Thymus (tissue), 14 donors: ENCODE measurements at places on chromosomes 4 and X. TPM values are rescaled to one million over a fixed set of nuclear protein-coding genes. Genes with fewer than 3 reads are reported as not detected.

GRCh38 chrX:13892856-13893255, 76.0 kb upstream of the GPM6B start:
- no peak overlapping the region for H3K4me3 ChIP-seq
- no peaks in the 10 kb centered on the region for H3K27me3 ChIP-seq
- no peak overlapping the region for H3K27ac ChIP-seq
- H3K4me1 ChIP-seq, result no peaks in the 10 kb centered on the region
- no peak for DNase-seq
- H3K36me3 ChIP-seq, result no peaks in the 10 kb centered on the region

Gene GRIA3
- total RNA-seq, result 0.61 TPM

Gene WDR17
- 0.52 TPM for total RNA-seq

Gene XPNPEP2
- total RNA-seq, result 0.90 TPM

Gene RBM46
- 0.09 TPM for total RNA-seq

Gene LANCL3
- 0.24 TPM for total RNA-seq

GRCh38 chr4:73843369-73843768, 6.9 kb downstream of the CXCL6 start:
- H3K27ac ChIP-seq, result no peak overlapping the region
- no peaks in the 10 kb centered on the region for H3K27me3 ChIP-seq
- H3K36me3 ChIP-seq, result no peaks in the 10 kb centered on the region
- no peak for DNase-seq
- no peaks in the 10 kb centered on the region for H3K4me1 ChIP-seq

DNA sequence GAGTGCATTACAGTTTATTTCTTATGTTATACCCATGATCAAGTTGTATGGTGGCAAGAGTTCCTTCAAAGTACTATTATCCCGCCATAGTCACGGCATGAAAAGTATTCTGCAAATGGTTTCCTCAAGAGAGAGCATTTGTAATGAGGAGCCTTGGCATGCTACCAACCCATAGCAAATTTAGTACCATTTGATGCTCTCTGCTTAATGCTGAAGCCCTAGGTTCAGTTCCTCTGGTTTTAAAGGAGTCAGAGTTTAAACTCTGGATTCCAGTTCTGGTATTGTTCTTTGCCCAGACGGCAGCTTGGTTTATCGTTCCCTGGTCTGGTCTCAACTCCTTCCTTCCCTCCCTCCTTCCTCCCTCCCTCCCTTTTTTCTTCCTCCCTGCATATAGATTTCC, 371.3 kb downstream of the BMPR1B start:
- DNase-seq, result no peak
- H3K27ac ChIP-seq, result no peak overlapping the region
- no peaks in the 10 kb centered on the region for H3K4me1 ChIP-seq
- no peak overlapping the region for H3K4me3 ChIP-seq
- H3K36me3 ChIP-seq, result peaks cover 14% of the 10 kb centered on the region
- no peaks in the 10 kb centered on the region for H3K27me3 ChIP-seq

- H3K4me3 ChIP-seq, result peak within 1 kb of the TSS; percentile 42
- peaks cover 9% of the 10 kb centered on the region for H3K4me1 ChIP-seq
- no peaks in the 10 kb centered on the region for H3K27me3 ChIP-seq
- DNase-seq, result peak; percentile 74
Observed at GRCh38 chr4:176065435-176066291, at the start of gene WDR17. WDR17 (plus strand) TSS chr4:176065841; CDS start chr4:176111581, 45,740 bp downstream.

DNA sequence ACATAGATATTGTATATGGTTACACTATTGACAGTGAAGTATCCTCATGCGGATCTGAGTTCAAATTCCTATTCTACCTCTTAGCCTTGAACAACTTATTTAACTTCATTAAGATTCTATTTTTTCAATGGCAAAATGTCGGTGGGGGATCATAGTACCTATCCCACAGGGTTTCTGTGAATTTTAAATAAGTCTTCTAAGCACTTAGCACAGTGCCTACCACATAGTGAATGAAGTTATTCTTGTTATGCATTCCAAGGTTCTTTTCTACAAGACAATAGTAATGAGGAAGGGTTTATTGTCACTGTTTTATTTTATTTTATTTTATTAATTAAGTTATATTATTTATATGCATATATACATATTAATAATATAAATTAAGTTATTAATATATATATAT, 8.8 kb upstream of the ENAM start:
- no peak overlapping the region for H3K27ac ChIP-seq
- no peaks in the 10 kb centered on the region for H3K36me3 ChIP-seq
- no peaks in the 10 kb centered on the region for H3K27me3 ChIP-seq

DNA sequence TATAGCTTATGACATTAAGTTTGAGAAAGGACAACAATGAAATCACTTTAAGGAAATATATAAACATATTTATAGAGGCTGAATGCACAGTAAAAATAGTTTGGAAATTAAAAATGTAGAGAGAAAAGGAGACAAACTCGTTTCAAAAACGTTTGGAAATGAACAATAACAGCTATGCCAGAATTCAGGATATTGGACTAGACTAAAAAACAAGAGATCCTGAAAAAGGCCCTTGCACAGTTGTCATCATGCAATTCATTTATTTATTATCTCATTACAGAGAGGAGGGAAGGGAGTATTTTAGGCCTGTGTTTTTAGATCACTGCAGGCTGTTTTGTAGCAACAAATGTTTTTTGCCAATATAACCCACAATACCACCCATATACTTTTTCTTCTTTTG, 527.2 kb downstream of the ADGRL3 start:
- no peaks in the 10 kb centered on the region for H3K36me3 ChIP-seq
- no peak for DNase-seq

Gene PHOX2B
- not detected for total RNA-seq

- DNase-seq, result no peak
- no peaks in the 10 kb centered on the region for H3K4me1 ChIP-seq
- no peak overlapping the region for H3K27ac ChIP-seq
- no peaks in the 10 kb centered on the region for H3K27me3 ChIP-seq
Observed at GRCh38 chrX:63470506-63470905, 119.4 kb upstream of the SPIN4 start.

Gene USP17L5
- not detected for total RNA-seq

DNA sequence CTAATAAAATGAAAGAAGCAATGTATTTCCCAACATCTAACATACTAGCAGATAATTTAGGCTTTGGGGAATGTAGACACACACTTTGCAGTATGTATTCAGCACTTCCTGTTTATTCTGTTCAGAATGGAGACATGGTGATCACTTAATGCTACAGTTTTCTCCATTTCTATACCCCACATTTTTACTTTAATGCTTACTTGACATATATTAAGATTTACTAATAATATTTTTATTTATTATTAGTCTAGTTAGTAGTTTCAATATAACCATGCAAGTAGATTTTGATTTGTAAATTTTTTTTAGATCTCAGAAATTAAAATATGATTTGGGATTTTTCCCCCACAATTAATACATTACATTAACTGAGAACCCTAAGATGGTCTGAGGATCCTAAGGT, 98.4 kb downstream of the PRSS12 start:
- H3K4me3 ChIP-seq, result no peak overlapping the region
- H3K27me3 ChIP-seq, result no peaks in the 10 kb centered on the region
- no peak for DNase-seq
- H3K36me3 ChIP-seq, result no peaks in the 10 kb centered on the region
- no peak overlapping the region for H3K27ac ChIP-seq

Gene QRFPR
- 0.24 TPM for total RNA-seq

DNA sequence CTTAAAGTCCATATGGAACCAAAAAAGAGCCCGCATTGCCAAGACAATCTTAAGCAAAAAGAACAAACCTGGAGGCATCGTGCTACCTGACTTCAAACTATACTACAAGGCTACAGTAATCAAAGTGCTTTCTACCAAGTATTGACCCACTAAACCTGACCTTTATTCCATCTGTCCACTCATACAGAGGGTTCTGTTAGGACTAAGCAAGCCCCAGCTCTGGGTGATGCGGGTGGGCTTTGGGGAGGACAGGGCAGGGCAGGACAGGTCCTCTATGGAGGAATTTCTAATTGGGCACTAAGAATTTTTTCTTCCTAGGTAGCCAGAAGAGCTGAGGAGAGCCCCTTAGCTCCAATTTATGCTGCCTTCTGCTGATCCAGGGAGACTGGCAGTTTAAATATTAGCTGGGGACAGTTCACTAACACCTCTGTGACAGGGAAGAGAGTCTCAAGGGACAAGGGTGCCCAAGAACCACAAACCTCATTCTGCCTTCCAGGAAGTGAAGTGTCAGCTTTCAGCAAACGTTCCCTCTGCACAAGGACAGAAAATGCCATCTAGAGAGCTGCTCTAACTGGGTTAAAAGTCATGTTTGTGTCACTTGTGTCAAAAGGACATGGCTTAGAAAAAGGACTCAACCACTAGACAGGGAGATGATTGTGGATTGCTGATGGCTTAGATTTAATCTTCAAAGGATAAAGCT, 143.2 kb downstream of the KIT start:
- H3K27ac ChIP-seq, result peak overlapping the region; percentile 38
- DNase-seq, result no peak
- H3K4me1 ChIP-seq, result peaks cover 4% of the 10 kb centered on the region
- H3K27me3 ChIP-seq, result no peaks in the 10 kb centered on the region
- no peaks in the 10 kb centered on the region for H3K36me3 ChIP-seq

GRCh38 chr4:166657261-166657660, 577.0 kb downstream of the SPOCK3 start:
- no peak overlapping the region for H3K4me3 ChIP-seq
- no peak overlapping the region for H3K27ac ChIP-seq
- DNase-seq, result no peak

GRCh38 chr4:12084690-12085089, 656.0 kb upstream of the HS3ST1 start:
- no peaks in the 10 kb centered on the region for H3K36me3 ChIP-seq
- no peak overlapping the region for H3K4me3 ChIP-seq
- H3K4me1 ChIP-seq, result no peaks in the 10 kb centered on the region
- DNase-seq, result no peak
- no peak overlapping the region for H3K27ac ChIP-seq

GRCh38 chrX:35166023-35166422, 223.4 kb downstream of the FAM47B start:
- H3K4me3 ChIP-seq, result no peak overlapping the region
- no peak overlapping the region for H3K27ac ChIP-seq
- no peak for DNase-seq
- H3K36me3 ChIP-seq, result no peaks in the 10 kb centered on the region
- H3K27me3 ChIP-seq, result no peaks in the 10 kb centered on the region
- H3K4me1 ChIP-seq, result no peaks in the 10 kb centered on the region
